ENCODE measurements at places on chromosomes 11 and 22.

GRCh38 chr11:46180736-46181135, 59.5 kb upstream of the PHF21A start:
- H3K27ac ChIP-seq: no peak overlapping the region
- peaks cover 58% of the 10 kb centered on the region for H3K27me3 ChIP-seq
- H3K4me1 ChIP-seq: peaks cover 2% of the 10 kb centered on the region
- no peaks in the 10 kb centered on the region for H3K36me3 ChIP-seq
- H3K4me3 ChIP-seq: no peak overlapping the region

DNA sequence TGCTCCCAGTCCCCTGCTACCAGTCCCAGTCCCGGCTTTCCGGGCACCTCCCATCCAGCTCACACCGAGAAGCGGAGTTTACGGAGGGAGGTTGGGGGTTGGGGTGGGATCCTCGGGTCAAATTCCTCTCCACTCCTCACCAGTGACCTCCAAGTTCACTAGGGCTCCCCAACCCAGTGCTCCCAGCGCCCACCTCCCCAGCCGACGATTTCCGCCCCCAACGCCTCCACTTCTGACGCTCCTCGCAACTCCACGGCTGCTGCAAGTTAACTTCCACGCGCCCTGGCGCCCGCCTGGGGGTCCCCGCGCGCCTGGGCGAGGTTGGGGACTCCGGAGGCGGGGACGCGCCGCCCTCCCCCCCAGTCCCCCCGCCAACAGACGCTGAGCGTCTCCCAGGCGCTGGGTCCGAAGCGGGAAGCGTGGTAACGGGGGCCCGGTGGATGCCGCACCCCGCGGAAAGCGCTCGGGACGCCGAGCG, 526 bp downstream of the TPST2 start:
- H3K4me1 ChIP-seq: peaks cover 12% of the 10 kb centered on the region
- no peak overlapping the region for H3K27ac ChIP-seq

GRCh38 chr11:1916986-1917522, 2.4 kb upstream of the TNNT3 start:
- no peaks in the 10 kb centered on the region for H3K36me3 ChIP-seq
- H3K4me3 ChIP-seq: no peak overlapping the region
- no peak overlapping the region for H3K27ac ChIP-seq
- H3K4me1 ChIP-seq: peaks cover 2% of the 10 kb centered on the region
- peaks cover 9% of the 10 kb centered on the region for H3K27me3 ChIP-seq
- no peak for DNase-seq

- no peak overlapping the region for H3K4me3 ChIP-seq
- H3K4me1 ChIP-seq: peaks cover 20% of the 10 kb centered on the region
- no peaks in the 10 kb centered on the region for H3K27me3 ChIP-seq
- DNase-seq: no peak
- no peak overlapping the region for H3K27ac ChIP-seq
Measured at GRCh38 chr22:44718418-44718817, 16.4 kb downstream of the PRR5 start.

GRCh38 chr11:46363455-46364005, 16.3 kb downstream of the DGKZ start:
- peaks cover 63% of the 10 kb centered on the region for H3K4me1 ChIP-seq
- H3K36me3 ChIP-seq: peaks cover 7% of the 10 kb centered on the region
- H3K27me3 ChIP-seq: no peaks in the 10 kb centered on the region
- peak overlapping the region; percentile 59 for H3K27ac ChIP-seq
- H3K4me3 ChIP-seq: no peak overlapping the region

- no peak overlapping the region for H3K4me3 ChIP-seq
- H3K36me3 ChIP-seq: no peaks in the 10 kb centered on the region
- H3K4me1 ChIP-seq: no peaks in the 10 kb centered on the region
- DNase-seq: no peak
Measured at GRCh38 chr11:88849368-88849767, 216.4 kb downstream of the GRM5 start.

DNA sequence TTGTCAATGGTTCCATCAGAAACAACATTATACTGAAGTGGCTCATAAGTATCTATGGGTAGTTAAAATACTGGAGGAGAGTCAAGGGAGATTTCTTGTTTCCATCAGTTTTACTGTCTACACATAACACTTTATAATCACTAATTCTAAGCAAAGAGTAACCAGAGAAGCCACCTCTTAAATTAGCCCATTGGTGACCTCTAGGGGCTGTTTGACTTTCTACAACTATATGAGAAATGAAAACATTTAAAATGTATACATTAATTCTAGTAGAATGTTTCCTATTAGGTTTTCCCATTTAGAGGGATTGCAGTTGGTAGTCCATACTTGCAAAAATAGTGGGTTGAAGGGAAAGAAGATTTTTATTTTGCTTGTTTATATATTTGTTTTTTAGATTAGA, 504.3 kb downstream of the FAM181B start:
- no peak overlapping the region for H3K4me3 ChIP-seq
- H3K27me3 ChIP-seq: no peaks in the 10 kb centered on the region
- no peak overlapping the region for H3K27ac ChIP-seq
- H3K36me3 ChIP-seq: no peaks in the 10 kb centered on the region

DNA sequence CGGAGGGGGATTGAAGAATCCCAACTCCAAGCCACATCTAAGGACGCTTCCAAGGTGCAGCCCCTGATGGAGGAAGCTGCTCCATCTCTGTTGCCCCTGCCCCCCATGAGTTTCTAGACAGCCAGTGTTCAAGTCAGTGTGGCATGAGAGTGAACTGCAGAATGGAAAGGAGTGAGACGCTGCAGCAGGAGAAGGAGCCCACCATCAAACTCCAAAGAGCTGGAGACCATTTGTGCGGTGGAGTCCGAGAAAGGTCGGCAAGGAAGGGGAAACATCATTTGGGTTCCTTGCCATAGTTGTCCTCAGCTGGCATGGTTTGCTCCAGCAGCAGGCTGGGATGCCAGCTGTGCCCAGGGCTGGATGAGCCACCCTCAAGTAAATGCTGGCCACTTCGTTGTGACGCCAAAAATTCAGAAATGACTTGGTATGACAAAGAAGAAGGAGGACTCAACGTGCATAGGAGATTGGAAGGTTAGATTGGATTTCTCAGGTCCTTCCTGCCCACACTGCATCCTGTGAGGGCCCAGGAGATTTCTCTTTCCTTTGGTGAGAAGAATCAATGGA, 16.4 kb downstream of the APOL2 start:
- H3K4me1 ChIP-seq: peaks cover 3% of the 10 kb centered on the region
- H3K36me3 ChIP-seq: peaks cover 18% of the 10 kb centered on the region
- DNase-seq: no peak
- H3K4me3 ChIP-seq: no peak overlapping the region
- peaks cover 2% of the 10 kb centered on the region for H3K27me3 ChIP-seq
- H3K27ac ChIP-seq: no peak overlapping the region

GRCh38 chr22:47391169-47392053, 629.0 kb downstream of the TBC1D22A start:
- no peak overlapping the region for H3K27ac ChIP-seq
- DNase-seq: no peak
- no peaks in the 10 kb centered on the region for H3K36me3 ChIP-seq

DNA sequence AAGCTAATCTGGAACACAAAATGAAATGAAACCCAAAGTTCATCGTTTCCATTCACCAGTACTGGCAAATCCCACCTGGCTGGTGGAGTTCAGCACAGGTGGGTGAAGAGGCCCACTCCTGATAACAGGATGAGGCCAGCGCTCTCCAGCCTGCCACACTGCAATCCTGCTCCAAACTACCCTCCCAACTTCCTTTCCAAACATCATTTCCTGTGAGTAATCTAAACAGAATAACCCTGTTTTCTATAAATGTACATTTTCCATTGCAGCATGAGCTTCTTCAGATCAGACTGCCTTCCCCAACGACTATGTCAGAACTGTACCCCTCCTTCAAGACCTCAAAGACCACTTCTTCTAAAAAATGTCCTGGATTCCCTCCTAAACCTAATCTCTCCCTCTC, 15.9 kb upstream of the NFRKB start:
- H3K27ac ChIP-seq: no peak overlapping the region
- H3K36me3 ChIP-seq: peaks cover 36% of the 10 kb centered on the region
- H3K4me1 ChIP-seq: peaks cover 3% of the 10 kb centered on the region
- peak; percentile 59 for DNase-seq
- no peaks in the 10 kb centered on the region for H3K27me3 ChIP-seq

- H3K4me3 ChIP-seq: peak overlapping the region; percentile 39
- H3K4me1 ChIP-seq: peaks cover 10% of the 10 kb centered on the region
Measured at GRCh38 chr11:72584939-72585597, 89.2 kb downstream of the PDE2A start.

GRCh38 chr11:111269146-111269868, 23.8 kb downstream of the POU2AF2 start:
- no peak overlapping the region for H3K27ac ChIP-seq
- no peak overlapping the region for H3K4me3 ChIP-seq
- no peak for DNase-seq
- no peaks in the 10 kb centered on the region for H3K36me3 ChIP-seq
- no peaks in the 10 kb centered on the region for H3K27me3 ChIP-seq
- no peaks in the 10 kb centered on the region for H3K4me1 ChIP-seq

- no peak for DNase-seq
- H3K27me3 ChIP-seq: no peaks in the 10 kb centered on the region
- no peak overlapping the region for H3K27ac ChIP-seq
- H3K36me3 ChIP-seq: peaks cover 11% of the 10 kb centered on the region
Measured at GRCh38 chr11:1502954-1503707, 16.6 kb upstream of the MOB2 start.

DNA sequence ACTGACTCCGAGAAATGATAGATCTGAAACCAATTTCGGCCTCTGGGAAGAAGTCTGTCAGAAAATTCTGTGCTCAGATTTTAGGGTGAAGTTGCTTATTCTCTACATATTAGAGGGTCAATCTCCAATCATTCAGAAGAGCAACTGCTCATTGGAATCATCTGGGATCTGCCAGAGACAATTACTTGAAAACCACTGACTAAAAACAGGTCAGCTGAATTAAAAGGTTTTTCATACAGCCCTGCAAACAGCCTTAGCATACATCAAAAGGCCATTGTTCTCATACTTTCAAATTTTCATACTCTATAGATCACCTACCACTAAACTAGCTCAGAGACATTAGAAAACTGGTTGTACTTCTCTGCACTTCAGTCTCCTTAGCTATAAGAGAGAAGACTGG, 289.7 kb upstream of the PITPNB start:
- no peak overlapping the region for H3K4me3 ChIP-seq
- H3K27ac ChIP-seq: no peak overlapping the region
- H3K36me3 ChIP-seq: no peaks in the 10 kb centered on the region

- peak overlapping the region; percentile 98 for H3K27ac ChIP-seq
- DNase-seq: no peak
- H3K4me3 ChIP-seq: peak overlapping the region; percentile 62
- H3K27me3 ChIP-seq: peaks cover 38% of the 10 kb centered on the region
- peaks cover 44% of the 10 kb centered on the region for H3K4me1 ChIP-seq
Measured at GRCh38 chr11:66289548-66290329, 796 bp upstream of the YIF1A start.

GRCh38 chr11:20933086-20933485, 263.7 kb downstream of the NELL1 start:
- no peaks in the 10 kb centered on the region for H3K36me3 ChIP-seq
- no peak for DNase-seq
- no peak overlapping the region for H3K4me3 ChIP-seq
- no peaks in the 10 kb centered on the region for H3K4me1 ChIP-seq
- no peak overlapping the region for H3K27ac ChIP-seq
- H3K27me3 ChIP-seq: no peaks in the 10 kb centered on the region

GRCh38 chr11:128501632-128502549, 85.5 kb downstream of the ETS1 start:
- peak; percentile 78 for DNase-seq
- H3K4me3 ChIP-seq: no peak overlapping the region
- H3K36me3 ChIP-seq: peaks cover 16% of the 10 kb centered on the region
- peaks cover 36% of the 10 kb centered on the region for H3K4me1 ChIP-seq
- no peaks in the 10 kb centered on the region for H3K27me3 ChIP-seq
- peak overlapping the region; percentile 16 for H3K27ac ChIP-seq

- no peak overlapping the region for H3K4me3 ChIP-seq
- no peak for DNase-seq
- no peaks in the 10 kb centered on the region for H3K36me3 ChIP-seq
- no peaks in the 10 kb centered on the region for H3K27me3 ChIP-seq
- no peak overlapping the region for H3K27ac ChIP-seq
- H3K4me1 ChIP-seq: no peaks in the 10 kb centered on the region
Measured at GRCh38 chr11:104078245-104078644, 41.8 kb downstream of the DDI1 start.

DNA sequence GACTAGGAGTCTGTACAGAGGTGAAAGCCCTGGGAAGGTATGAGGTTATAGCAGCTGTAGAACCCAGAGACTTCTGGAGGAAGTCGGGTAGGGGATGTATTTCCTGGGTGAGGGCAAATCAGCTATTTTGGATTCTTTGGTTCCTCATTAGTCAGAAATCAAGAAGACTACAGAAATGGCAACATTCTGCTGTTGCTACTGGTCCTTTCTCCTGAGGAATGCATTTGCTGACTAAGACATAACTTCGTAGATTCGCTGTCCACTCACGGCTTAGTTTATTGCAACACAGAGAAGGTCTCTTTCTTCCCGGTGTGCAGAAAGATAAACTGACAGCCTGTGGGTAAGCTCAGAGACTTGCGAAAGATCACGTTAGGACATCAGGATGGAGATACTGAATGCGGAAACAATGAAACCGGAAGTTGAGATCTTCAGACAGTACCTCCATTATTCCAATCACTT, 25.3 kb upstream of the SESN3 start:
- no peak overlapping the region for H3K4me3 ChIP-seq
- no peaks in the 10 kb centered on the region for H3K36me3 ChIP-seq
- H3K27me3 ChIP-seq: peaks cover 6% of the 10 kb centered on the region
- H3K4me1 ChIP-seq: no peaks in the 10 kb centered on the region
- no peak overlapping the region for H3K27ac ChIP-seq
- peak; percentile 72 for DNase-seq

DNA sequence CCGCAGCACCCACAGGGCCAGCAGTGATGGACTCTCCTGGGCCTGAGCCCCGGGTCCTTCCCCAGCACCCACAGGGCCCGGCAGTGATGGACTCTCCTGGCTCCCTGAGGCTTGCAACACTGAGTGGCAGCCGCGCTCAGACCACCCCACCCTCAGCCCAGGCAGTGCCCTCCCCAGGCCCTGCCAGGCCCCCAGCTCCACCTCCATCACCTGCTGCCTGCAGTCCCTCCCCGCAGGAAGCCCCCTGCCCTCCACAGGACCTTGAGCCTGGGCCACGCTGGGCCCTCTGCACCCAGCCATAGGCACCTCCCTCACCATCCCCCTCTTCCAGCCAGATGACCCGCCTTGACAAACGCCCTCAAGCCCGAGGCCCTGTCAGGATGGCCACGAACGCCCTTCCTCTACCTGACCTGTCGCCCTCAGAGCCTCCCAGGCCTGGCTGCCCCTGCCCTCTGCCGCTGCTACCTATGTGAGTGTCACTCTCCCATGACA, 11.4 kb downstream of the ALG12 start:
- H3K4me1 ChIP-seq: peaks cover 2% of the 10 kb centered on the region
- no peak overlapping the region for H3K27ac ChIP-seq
- no peak overlapping the region for H3K4me3 ChIP-seq
- H3K36me3 ChIP-seq: peaks cover 43% of the 10 kb centered on the region
- DNase-seq: no peak
- H3K27me3 ChIP-seq: no peaks in the 10 kb centered on the region

- H3K36me3 ChIP-seq: peaks cover 9% of the 10 kb centered on the region
- no peak overlapping the region for H3K27ac ChIP-seq
- DNase-seq: no peak
Measured at GRCh38 chr22:47095395-47096122, 333.1 kb downstream of the TBC1D22A start.

All from mesenchymal stem cell (in vitro differentiated cells and primary cell).